ENCODE measurements at places on chromosomes 5 and 9.
A peak's percentile ranks its signal among the peaks of the same experiment; 100 is the strongest.

- no peak for DNase-seq
Observed at GRCh38 chr5:117094114-117094815, 519.6 kb upstream of the SEMA6A start.

GRCh38 chr5:135600971-135601381 is 22.2 kb upstream of the CXCL14 start:
- DNase-seq, result no peak

DNA sequence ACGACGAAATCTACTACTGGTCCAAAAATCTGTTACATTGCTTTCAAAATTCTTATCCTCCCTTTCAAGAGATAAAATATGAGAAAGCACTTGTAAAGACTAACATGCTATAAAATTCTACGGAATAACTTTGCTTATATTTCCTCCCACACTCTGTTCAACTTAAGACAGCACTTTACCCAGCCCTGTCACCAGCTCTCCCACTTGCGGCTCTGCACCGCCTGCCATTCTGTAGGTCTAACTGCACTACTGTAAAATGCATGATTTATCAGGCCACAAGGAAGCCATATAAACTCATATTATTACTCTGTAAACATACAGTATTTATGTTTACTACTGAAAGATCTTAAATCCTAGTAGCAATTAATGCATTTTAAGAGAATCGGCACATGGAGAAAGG is 11.4 kb downstream of the CTNND2 start:
- no peak for DNase-seq

DNA sequence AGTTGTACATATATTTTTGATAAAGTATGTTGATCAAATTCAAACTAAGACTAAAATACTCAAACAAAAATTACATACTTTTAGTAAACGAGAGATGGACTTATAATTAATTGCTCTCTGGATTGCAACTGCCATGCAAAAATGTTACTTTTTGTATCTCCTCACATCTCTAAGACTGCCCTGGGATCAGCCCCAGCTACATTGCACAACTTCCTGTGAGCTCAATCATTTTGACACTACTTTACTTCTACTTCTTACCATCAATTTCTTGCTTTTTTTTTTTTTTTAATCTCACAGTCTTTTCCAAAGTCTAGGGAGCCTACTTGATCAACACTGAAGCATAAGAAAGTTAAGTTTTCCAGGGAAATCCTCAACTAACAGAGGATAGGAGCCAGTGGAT is 506.0 kb upstream of the CDH10 start:
- no peak for DNase-seq

GRCh38 chr5:93894601-93895354 is 153.4 kb upstream of the POU5F2 start:
- peak; percentile 57 for DNase-seq

DNA sequence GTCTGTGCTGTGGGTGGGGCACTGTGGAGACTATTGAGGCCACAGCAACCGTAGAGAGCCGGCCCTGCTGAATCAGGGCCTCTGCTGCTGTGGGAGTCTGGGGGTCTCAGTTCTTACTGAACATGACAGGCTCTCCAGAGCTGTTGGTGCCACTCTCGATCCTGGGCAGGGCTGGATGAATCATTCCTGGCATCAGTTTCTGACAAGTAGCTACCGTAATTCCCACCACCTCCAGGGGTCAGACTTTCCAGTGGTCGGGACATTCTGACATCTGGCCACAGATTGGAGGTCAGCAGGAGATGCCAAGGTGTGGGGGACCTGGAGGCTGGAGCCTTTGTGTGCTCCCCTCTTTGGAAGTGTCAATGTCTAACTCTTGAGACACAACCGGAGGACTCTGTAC is 188.4 kb downstream of the IRX2 start:
- DNase-seq, result no peak

DNA sequence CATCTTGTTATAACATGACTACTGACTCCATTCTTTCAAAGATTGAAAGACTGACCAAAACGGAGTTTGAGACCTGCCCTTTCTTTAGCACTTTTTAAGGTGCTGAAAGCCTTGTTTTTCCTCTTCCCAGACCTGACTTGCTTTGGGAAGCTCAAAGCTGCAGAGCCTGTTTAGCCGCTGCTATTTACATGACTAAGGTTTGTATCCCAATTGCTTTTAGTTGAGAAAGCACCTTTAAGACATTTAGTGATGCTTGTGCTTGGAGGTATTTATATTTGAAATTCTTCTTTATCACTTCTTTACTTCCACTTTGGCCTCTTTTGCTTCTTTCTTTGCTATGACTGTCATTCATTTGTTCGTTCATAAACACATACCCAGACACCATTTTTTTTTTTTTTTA is 182.6 kb upstream of the ELL2 start:
- DNase-seq, result no peak

DNA sequence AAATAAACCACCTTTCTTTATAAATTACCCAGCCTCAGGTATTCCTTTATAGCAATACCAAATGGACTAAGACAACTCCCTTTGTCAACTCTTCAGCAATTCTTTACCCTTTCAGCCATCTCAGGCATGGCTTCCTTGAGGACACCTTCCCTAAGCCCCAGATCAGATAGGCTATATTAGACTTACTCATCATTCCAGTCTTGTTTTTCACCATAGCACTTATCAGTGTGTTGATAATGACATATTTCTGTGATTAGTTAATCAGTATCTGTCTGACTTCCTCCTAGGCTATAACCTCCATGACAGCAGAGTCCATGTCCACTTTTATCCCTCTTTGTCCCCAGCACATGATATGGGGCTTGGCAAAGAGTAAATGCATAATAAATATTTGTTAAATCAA is 238.1 kb downstream of the ACTL7B start:
- DNase-seq, result no peak

DNA sequence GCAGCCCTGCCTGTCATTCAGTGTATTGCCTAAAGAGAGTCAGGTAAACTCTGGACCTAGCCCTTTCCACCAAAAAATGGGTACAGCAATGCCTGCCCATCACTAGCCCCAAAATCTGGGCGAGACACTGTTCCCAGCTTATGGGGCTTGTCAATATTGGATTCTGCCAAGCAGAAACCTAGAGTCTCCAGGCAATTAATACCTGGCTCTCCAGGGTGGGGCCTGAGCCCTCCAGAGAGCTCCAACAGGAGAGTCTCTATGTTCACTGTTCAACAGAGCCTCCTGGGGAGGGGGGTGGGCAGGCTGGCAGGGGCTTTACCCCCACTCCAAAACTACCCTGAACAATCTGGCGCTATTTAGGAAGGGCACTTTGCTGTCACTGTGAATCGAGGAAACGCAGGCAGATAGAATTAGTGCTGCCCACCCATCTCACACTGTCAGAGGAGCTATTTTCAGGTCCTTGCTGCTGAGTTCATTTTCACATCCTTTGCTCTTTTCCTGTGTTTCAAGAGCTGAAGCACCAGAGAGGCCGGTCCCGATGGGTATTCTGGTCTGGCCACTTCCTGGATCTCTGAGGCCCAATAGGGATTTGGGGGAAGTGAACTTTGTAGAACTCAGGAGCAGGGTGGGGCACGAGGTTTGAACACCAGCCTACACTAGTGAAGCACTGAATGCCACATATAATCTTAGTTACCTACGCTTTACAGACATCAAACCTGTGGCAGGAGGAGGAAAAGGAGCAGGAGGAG is 121.8 kb downstream of the C5orf15 start:
- no peak for DNase-seq

- DNase-seq, result no peak
Observed at GRCh38 chr9:91247278-91247677, 114.4 kb downstream of the AUH start.

DNA sequence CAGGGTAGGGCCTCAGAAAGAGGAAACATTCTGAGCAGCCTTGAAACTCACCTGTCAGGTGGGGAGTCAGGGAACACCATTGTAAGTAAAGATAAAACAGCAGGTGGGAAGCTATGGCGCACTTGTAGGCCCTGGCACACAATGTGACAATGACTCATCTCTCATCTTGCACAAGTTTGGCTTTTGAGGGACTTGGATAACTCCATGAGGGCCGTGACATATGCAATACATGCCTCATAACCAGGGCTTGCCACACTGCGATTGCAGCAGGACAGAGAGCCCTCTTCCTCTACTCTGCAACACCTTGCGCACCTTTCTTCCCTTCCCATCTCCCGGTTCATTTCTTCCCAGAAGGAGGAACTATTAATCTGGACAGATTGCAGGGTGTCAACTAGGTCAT is 144.9 kb downstream of the CEP120 start:
- DNase-seq, result no peak

- DNase-seq, result no peak
Observed at GRCh38 chr5:6596388-6596787, 36.5 kb downstream of the NSUN2 start.

GRCh38 chr9:37746448-37747270 is 6.9 kb upstream of the TRMT10B start:
- DNase-seq, result no peak

GRCh38 chr5:125987677-125988255 is 435.4 kb upstream of the GRAMD2B start:
- no peak for DNase-seq

DNA sequence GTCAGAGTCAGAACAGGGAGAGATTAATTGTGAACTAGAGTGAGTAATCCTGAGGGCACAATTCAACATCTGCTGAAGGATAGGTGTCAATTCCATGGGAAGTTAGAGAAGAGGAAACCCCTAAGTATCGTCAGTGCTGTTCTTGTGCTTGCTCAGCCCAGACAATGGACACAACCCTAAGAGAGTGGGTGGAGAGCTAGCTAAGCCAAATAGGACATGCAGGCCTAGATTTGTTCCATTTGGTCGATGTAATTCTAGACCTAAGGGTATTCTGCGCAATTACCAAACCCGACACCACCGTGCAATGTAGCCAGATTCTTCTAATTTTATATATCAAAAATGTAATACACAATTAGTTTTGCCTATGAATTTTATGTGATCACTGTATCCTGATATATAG is 431.6 kb downstream of the SH3GL2 start:
- DNase-seq, result no peak

GRCh38 chr9:92247296-92247695 is 46.2 kb downstream of the IARS1 start:
- DNase-seq, result peak; percentile 99

GRCh38 chr9:20016611-20017010 is 227.8 kb upstream of the SLC24A2 start:
- no peak for DNase-seq

DNA sequence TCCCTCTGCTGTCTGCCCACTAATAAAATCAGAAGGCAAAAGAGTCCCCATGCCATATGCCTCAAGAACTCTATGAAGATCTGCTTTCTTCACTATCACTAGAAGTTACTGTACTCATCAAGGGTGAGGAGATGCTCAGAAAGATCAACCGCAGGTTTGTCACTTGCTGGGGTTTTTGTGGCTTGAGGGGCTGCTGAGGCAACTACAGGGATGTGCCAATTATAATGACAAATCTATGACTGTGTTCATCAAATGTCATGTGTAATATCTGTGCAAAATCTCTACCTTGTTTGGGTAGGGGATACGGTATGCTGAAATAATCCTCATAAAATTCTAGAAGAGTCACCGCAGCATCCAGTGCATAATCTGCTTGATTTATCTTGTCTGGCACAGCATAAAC is 13.0 kb downstream of the ERAP1 start:
- DNase-seq, result no peak

DNA sequence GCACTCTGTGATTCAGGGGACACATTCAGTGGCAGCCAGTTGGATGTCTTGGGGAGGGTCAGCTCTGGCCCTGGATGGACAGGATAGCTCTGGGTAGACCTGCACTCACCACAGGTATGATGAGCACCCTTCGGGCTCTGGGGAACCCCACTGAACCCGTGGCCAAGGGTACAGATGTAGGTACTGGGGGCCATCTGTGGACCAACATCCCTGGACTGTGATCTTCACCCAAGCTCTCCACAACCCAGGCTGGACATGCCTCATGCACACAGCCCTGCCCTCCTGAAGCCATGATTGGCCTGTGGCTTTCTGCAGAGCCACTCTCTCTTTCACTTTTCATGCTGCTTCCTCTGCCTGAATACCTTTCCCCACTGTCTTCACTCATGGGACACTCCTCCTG is 15.6 kb upstream of the ACSL6 start:
- DNase-seq, result no peak

- no peak for DNase-seq
Observed at GRCh38 chr5:138932171-138932810, 57.2 kb upstream of the LRRTM2 start.

DNA sequence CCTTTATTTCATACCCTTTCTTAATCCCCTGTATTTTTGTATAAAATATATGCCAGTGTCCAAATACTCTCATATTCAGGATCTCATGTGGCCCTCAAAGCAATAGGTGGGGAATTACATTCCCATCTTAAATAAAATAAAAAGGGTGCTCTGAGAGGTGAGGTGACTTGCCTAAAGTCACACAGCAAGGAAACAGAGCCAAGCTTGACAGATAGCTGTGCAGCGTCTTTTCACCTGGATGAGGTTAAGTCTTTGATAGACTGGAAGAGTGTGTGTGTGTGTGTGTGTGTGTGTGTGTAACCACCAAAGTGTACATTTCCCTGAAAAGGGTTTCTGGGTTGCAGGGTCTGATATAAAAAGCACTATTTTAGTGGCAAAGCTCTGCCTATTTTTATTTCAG is 12.4 kb downstream of the MSX2 start:
- no peak for DNase-seq

GRCh38 chr5:75753182-75753581 is 35.9 kb upstream of the POC5 start:
- no peak for DNase-seq

- no peak for DNase-seq
Observed at GRCh38 chr5:138745268-138745667, 8.0 kb upstream of the CTNNA1 start.

DNA sequence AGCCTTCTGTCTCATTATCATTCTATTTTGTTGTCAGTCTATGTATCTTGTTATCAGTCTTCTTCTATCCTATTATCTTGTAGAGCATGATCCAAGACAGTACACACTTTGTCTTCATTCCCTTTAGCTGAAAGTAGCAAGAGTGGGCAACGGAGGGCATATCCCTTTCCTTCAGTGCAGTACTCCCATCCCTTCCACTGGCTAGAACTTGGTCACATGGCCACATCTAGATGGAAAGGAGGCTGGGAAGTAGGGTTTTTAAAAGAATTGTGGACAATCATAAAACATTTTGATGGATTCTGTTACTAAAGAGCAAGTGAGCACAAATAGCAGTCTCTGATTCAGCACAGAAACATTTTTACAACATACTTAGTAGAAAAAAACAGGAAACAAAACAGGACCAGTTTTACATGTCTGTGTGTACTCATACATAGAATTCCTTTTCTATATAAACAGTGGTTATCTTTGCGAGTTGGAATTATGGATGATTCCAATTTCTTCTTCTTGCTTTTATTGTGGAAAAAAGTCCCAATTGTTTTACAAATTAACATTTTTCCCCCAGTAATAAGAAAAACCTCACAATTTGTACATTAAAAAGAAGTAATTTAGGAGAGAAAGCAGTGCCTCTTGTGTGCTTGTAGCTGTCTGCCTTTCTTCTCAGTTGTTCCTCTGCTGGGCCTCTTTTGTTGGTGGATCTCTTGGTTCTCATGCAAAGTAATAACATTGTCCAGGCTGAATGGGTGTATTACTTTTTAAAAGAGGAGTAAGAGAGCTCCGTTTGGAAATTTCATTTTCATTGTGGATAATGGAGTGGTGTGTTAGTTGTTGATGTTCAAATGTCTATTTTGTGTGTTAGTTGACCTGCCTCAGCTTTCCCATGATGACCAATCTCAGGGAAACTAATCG is 410.9 kb upstream of the TRPC7 start:
- peak; percentile 26 for DNase-seq

- peak; percentile 4 for DNase-seq
Observed at GRCh38 chr5:118553662-118554061, 434.7 kb downstream of the DTWD2 start.
